Ascending aorta (tissue), 2 donors: ENCODE measurements at places on chromosomes 1 and 21. TPM values are rescaled to one million over a fixed set of nuclear protein-coding genes. Genes with fewer than 3 reads are reported as not detected.

DNA sequence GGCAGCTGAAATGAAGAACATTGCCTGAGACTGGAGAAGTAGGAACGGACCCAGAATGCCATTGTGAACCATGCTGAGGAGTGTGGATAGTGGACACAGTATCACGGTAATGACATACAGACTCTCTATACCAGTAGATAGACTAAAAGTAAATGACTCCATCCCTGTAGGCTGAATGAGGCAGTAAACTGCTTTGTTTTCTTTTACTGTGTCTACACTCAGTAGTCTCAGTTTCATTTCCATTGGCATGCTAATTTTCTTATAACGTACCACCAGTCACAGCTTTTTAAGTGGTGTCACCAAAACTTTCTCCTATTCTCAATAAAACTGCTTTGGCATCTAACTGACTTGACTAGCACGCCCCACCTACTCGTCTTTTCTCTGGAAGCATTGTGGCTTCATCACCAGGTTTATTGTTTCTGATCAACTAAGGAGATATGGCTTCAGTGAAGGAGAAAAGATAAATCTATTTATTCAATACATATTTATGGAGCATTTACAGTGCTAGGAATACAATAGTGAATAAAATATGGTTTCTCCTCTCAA lies 8.4 kb upstream of the ZNF697 start:
- H3K4me3 ChIP-seq = no peak overlapping the region
- DNase-seq = no peak
- no peaks in the 10 kb centered on the region for H3K4me1 ChIP-seq
- H3K27me3 ChIP-seq = no peaks in the 10 kb centered on the region

DNA sequence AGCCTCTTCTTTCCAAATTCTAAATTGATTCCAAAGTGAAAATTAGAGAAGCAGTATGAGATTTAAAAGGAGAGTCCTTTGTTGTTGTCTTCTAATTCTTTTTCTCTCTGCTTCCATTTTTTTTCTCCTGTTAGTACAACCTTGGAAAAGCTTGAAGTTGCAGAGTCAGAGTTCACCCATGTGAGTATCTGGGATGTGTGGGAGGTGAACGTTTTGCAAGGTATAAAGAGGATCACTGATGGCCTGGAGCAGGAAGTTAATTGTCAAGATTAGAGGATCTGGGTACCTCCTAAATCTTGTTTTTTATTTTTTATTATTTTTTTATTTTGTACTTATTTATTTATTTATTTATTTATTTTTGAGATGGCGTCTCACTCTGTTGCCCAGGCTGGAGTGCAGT lies 7.7 kb upstream of the PSMD4 start:
- H3K36me3 ChIP-seq = peaks cover 73% of the 10 kb centered on the region
- no peak overlapping the region for H3K27ac ChIP-seq
- no peak for DNase-seq
- no peak overlapping the region for H3K4me3 ChIP-seq
- H3K27me3 ChIP-seq = no peaks in the 10 kb centered on the region

SLFNL1 gene
- total RNA-seq = not detected

- peaks cover 11% of the 10 kb centered on the region for H3K4me1 ChIP-seq
- H3K36me3 ChIP-seq = no peaks in the 10 kb centered on the region
- H3K4me3 ChIP-seq = peak overlapping the region; percentile 94
- DNase-seq = no peak
- H3K27me3 ChIP-seq = no peaks in the 10 kb centered on the region
- peak overlapping the region; percentile 95 for H3K27ac ChIP-seq
These were observed 408 bp downstream of the LMO4 start for GRCh38 chr1:87329051-87329525.

DNA sequence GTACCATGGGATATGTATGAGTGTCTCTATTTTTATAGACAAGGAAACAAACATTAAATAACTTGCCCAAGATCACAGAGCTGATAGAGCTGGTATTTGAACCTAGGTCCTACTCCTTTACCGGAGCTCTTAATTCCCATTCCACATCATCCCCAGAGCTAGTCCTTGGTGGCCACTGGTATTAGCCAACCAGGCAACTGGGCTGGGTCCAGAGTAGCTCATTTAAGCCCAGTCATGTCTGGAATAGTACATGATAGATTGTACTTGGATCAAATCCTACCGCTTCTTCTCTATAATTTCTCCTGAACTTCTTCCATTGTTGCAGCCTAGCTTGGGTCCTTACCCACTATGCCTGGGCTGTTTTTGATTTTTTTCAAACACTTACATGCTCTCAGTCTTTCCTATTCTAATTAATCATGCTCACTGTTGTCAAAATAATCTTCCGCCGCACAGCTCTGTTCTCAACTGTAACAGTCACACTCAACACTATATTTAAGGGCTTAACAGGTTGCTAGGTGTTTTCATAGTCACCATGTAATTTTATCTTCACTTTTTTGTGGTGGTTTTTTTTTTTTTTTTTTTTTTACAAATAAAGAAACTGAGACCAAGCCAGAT lies 80.2 kb downstream of the COLGALT2 start:
- H3K4me3 ChIP-seq = no peak overlapping the region
- no peaks in the 10 kb centered on the region for H3K27me3 ChIP-seq
- DNase-seq = no peak
- H3K27ac ChIP-seq = no peak overlapping the region

FNDC5 gene
- 8.9 TPM for total RNA-seq

DNA sequence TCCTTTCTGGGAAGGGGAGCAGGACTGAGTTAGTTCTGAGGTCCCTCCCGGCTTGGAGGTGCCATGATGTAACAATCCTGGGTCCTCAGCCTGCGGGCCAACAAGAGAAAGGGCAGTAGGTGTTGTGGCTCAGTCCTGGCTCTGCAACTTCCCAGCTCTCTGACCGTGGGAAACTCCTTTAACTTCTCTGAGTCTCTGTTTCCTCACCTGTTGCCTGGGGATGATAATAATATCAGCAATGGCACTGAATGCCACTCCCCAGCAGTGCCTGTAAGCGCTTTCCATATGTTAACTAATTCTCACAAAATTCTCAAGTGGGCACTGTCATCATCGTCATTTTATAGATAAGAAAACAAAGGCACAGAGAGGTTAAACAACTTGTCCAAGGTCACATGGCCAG lies 2.3 kb downstream of the PADI3 start:
- no peak overlapping the region for H3K4me3 ChIP-seq
- no peaks in the 10 kb centered on the region for H3K4me1 ChIP-seq
- no peaks in the 10 kb centered on the region for H3K27me3 ChIP-seq

GRCh38 chr1:3007298-3008147 lies 13.7 kb upstream of the ACTRT2 start:
- no peaks in the 10 kb centered on the region for H3K36me3 ChIP-seq
- no peak overlapping the region for H3K27ac ChIP-seq
